Gastrocnemius medialis (tissue), 4 donors: ENCODE measurements at places on chromosomes 16 and 17. TPM values are rescaled to one million over a fixed set of nuclear protein-coding genes. Genes with fewer than 3 reads are reported as not detected.

- DNase-seq: no peak
- no peaks in the 10 kb centered on the region for H3K36me3 ChIP-seq
- H3K4me1 ChIP-seq: no peaks in the 10 kb centered on the region
- H3K27ac ChIP-seq: no peak overlapping the region
Measured at GRCh38 chr16:47949276-47949675, 206.5 kb downstream of the ABCC12 start.

DNA sequence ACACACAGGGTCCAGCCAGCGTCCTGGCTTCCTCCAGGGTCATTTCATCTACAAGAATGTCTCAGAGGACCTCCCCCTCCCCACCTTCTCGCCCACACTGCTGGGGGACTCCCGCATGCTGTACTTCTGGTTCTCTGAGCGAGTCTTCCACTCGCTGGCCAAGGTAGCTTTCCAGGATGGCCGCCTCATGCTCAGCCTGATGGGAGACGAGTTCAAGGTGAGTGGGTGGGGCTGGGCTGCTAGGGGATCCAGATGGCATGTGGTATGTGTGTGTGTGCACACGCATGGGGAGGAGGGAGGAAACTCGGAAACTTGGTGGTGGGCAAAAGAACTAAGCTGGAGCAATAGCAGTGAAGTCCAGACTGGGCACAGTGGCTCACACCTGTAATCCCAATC, 11.5 kb downstream of the CETP start:
- no peak overlapping the region for H3K4me3 ChIP-seq
- H3K27ac ChIP-seq: no peak overlapping the region
- no peaks in the 10 kb centered on the region for H3K4me1 ChIP-seq

DNA sequence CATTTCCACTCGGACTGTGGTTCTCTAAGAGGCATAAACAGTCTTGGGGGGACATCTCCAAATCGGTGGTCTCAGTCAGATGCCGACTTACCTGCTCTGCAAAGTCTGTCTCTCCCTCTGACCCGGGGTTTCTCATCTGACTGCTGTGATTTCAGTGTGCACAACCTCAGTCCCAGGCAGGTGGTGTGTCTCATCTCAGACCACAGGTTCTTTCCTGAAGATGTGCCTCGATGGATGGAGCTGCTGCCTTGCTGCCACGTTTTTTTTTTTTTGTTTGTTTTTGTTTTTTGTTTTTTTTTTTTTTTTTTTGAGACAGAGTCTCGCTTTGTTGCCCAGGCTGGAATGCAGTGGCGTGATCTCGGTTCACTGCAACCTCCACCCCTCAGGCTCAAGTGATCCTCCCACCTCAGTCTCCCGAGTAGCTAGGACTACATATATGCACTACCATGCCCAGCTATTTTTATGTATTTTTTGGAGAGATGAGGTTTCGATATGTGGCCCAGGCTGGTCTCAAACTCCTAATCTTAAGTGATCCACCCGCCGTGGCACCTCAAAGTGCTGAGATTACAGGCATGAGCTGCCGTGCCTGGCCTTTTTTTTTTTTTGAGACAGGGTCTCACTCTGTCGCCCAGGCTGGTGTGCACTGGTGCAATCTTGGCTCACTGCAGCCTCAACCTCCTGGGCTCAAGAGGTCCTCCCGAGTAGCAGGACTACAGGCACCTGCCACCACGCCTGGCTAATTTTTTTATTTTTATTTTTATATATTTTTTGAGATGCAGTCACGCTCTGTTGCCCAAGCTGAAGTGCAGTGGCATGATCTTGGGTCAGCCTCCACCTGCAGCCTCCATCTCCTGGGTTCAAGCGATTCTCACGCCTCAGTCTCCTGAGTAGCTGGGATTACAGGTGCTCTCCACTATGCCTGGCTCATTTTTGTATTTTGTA, 15.4 kb downstream of the SPIRE2 start:
- H3K36me3 ChIP-seq: no peaks in the 10 kb centered on the region
- DNase-seq: no peak
- H3K4me1 ChIP-seq: no peaks in the 10 kb centered on the region
- H3K27ac ChIP-seq: no peak overlapping the region
- H3K4me3 ChIP-seq: no peak overlapping the region
- no peaks in the 10 kb centered on the region for H3K27me3 ChIP-seq

- no peak overlapping the region for H3K27ac ChIP-seq
- no peaks in the 10 kb centered on the region for H3K27me3 ChIP-seq
- no peaks in the 10 kb centered on the region for H3K4me1 ChIP-seq
- no peaks in the 10 kb centered on the region for H3K36me3 ChIP-seq
- DNase-seq: no peak
Measured at GRCh38 chr17:8341456-8341855, 1.8 kb downstream of the ODF4 start.

- DNase-seq: no peak
- H3K4me1 ChIP-seq: no peaks in the 10 kb centered on the region
- H3K27me3 ChIP-seq: peaks cover 9% of the 10 kb centered on the region
- H3K27ac ChIP-seq: no peak overlapping the region
- no peak overlapping the region for H3K4me3 ChIP-seq
Measured at GRCh38 chr17:82390860-82391435, 19.4 kb downstream of the UTS2R start.

CBX2 gene
- 1.1 TPM for total RNA-seq

TPSG1 gene
- not detected for total RNA-seq

PLD6 gene
- total RNA-seq: 2.7 TPM
